ENCODE measurements at places on chromosomes 2 and 18. TPM values are rescaled to one million over a fixed set of nuclear protein-coding genes. Genes with fewer than 3 reads are reported as not detected.

The IL1RN gene
- total RNA-seq = 14.3 TPM

DNA sequence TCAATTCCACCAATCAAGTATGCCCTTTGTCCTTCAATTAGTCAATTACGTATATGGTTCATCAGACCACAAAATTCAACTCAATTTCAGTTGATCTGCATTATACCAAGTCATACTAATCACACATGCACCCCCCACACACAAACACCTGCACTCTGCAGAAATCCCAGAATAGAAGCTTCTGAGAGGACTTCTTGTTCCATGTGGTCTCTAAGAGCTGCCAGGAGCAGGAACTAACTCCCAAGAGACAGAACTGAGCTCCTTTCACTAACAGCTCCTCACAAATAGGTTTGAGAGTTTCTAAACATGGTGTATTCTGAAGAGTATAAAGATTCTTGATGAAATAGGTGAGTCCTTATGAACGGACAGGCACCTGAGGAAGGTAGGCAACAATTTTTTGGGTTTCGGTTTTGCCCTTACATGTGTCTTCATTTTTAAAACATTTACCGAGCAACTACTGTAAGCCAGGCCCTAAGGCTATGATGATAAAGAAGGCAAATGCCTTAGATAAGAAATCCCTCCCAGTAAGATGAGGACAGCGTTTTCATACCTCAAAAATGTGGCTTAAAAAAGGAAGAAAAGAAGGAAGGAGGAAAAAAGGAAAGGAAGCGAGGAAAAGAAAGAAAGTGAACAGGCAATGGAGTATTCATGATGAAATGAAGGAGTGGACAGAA, 183.1 kb downstream of the PID1 start:
- H3K4me3 ChIP-seq = no peak overlapping the region
- H3K4me1 ChIP-seq = no peaks in the 10 kb centered on the region
- no peaks in the 10 kb centered on the region for H3K27me3 ChIP-seq
- no peak for DNase-seq
- no peaks in the 10 kb centered on the region for H3K36me3 ChIP-seq
- H3K27ac ChIP-seq = no peak overlapping the region

DNA sequence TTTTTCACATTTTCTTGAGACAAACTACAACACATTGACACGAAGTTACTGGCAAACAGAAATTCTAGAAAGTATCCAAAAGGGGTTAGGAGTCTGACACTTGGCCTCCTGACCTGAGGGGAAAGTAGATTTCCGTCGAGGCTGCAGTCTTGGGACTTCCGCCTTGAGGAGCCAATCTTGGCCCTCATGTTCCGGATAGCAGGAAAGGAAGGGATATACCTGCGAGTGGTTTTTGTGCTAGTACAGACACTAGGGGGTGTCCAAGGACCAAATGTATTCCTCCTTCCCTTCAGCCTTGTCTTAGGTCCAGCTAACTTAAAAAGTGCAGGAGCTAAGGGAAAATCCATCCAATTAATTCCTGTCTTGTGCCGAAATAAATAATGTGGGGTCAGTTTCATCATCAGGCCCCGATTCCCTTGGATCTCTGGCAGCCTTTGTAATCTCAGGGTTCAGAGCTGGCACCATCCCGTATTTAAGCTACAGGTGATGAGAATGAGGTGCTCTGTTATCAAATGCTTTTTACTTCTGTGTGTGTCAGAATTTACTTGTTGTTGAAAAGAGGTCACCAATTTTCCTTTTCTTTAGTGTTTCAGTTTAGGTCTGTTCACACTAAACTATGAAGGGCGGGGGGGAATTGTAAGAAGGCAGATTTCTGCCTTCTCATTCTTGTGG, 330.2 kb upstream of the FANCL start:
- no peak overlapping the region for H3K4me3 ChIP-seq
- no peaks in the 10 kb centered on the region for H3K27me3 ChIP-seq
- H3K4me1 ChIP-seq = no peaks in the 10 kb centered on the region
- H3K27ac ChIP-seq = no peak overlapping the region
- no peaks in the 10 kb centered on the region for H3K36me3 ChIP-seq
- DNase-seq = no peak

GRCh38 chr2:202204855-202205254, 33.5 kb downstream of the SUMO1 start:
- peaks cover 3% of the 10 kb centered on the region for H3K36me3 ChIP-seq
- H3K27me3 ChIP-seq = no peaks in the 10 kb centered on the region
- no peaks in the 10 kb centered on the region for H3K4me1 ChIP-seq
- no peak for DNase-seq
- no peak overlapping the region for H3K27ac ChIP-seq

GRCh38 chr2:38267270-38267925, 109.7 kb downstream of the ATL2 start:
- no peaks in the 10 kb centered on the region for H3K4me1 ChIP-seq

All from naive thymus-derived CD4-positive, alpha-beta T cell (primary cell).